ENCODE measurements at places on chromosomes 5 and 9.
A peak's percentile ranks its signal among the peaks of the same experiment; 100 is the strongest.

DNA sequence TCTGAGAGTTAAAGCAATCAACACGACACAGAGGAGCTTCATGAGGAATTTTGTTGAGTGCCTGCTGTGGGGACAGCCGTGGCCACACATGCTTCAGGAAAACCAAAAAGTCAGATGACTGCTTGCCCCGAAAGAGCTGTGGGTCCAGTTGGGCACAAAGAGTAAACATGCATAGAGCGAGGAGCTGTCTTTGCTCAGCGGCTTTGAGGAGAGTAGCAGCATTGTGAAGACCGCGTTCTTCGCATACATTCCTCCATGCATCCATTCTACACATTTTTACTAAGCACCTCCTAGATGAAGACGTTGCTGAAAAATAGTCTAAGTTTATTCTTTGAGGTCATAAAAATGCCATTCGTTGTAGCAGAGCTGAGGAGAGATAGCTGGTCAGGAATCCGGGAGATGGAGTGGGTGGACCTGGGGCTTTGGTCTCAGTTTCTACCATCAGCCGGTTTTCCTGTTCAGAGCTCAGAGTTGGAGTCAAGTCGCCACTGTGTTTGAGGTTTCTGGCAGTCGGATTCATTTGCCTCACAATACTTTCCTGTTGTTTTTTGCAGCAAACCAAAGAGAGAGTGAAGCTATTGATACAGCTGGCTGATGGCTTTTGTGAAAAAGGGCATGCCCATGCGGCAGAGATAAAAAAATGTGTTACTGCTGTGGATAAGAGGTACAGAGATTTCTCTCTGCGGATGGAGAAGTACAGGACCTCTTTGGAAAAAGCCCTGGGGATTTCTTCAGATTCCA is 194.5 kb upstream of the OTULINL start:
- DNase-seq, result no peak

- DNase-seq, result peak; percentile 20
Measured at GRCh38 chr9:133848471-133849109, 110.4 kb upstream of the SARDH start.

DNA sequence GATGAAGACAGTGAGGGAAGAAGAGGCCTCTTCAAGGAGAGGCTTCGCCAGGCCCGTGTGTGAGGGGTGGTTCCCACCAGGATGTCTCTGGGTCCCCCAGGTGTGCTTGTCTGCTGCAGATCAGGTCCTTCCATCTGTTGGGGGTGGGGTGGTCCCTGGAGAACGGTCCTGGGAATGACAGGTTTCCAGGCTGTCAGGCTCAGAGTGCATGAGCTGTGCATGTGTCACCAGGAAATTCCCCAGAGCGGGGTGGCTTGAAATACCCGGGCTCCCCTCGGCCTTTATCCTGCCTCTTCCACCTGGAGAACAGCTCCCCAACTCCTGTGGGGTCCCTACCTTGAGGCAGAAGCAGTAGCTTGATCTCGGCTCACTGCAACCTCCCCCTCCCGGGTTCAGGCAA is 118.8 kb downstream of the GAPVD1 start:
- DNase-seq, result no peak

GRCh38 chr5:150489360-150490295 is 18.3 kb upstream of the NDST1 start:
- no peak for DNase-seq

GRCh38 chr9:113343732-113344231 is 3.7 kb upstream of the WDR31 start:
- peak; percentile 95 for DNase-seq

- DNase-seq, result no peak
Measured at GRCh38 chr5:96729156-96729555, 67.0 kb downstream of the CAST start.

DNA sequence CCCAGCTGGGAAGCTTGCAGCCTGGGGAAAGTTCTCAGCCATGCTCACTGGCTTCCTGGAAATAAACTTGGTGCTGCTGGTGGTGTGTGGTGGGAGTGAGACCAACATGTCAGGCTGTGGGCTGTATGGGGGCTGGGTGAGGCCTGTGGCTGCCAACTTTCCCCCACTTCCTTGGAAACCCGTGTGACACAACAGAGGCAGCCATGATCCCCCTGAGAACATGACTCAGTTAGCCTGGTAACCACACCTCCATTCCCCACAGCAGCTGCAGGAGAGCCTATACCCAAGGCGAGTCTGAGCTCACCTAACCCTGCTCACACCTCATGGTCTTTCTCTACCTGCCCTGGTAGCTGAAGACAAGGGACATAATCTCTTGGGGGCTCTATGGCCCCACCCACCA is 72.7 kb upstream of the RGMB start:
- DNase-seq, result no peak

GRCh38 chr5:2335733-2336515 is 415.6 kb downstream of the IRX2 start:
- no peak for DNase-seq

DNA sequence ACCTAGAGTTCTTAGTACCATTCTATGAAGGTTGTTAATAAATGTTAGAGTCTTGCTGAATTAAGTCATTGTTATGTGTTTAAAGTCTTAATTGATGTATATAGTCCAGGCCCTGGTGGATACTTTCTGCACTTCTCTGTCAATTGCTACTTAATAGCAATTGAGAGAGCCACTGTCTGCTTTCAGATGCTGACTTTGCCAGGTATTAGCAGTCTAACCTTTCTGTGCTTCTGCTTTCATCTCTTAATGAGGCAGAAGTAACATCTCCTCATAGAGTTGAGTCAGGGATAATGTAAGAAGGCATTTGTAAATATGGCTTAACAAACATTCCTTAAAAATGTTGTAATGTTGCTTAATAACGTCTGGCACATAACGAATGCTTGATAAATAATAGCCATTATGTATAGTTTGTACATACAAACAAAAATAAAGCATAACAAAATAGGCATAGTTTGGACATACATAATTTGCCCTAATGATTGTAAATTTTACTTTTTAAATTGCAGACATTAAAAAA is 28.3 kb downstream of the RASGRF2 start:
- DNase-seq, result no peak

DNA sequence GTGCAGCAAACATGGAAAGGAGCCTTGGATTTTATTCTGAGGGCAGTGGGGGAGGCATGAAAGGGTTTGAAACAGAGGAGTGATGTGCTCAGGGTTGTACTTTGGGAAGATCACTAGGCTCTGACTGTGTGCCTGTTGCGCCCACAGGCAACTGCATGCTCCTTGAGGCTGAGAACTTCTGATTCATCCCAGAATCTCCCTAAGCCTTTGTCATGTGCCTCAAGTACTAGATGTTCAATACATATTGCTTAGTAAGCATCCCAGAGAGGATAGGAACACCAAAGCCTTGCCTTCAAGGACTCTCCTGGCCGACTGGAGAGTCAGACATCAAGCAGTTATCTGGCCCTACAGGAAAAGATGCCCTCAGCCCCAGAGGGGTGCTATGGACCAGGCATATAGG is 54.1 kb downstream of the ARHGEF37 start:
- DNase-seq, result no peak

- DNase-seq, result no peak
Measured at GRCh38 chr5:77367741-77368140, 124.4 kb downstream of the WDR41 start.

GRCh38 chr5:157505496-157505895 is 45.5 kb downstream of the NIPAL4 start:
- DNase-seq, result no peak

DNA sequence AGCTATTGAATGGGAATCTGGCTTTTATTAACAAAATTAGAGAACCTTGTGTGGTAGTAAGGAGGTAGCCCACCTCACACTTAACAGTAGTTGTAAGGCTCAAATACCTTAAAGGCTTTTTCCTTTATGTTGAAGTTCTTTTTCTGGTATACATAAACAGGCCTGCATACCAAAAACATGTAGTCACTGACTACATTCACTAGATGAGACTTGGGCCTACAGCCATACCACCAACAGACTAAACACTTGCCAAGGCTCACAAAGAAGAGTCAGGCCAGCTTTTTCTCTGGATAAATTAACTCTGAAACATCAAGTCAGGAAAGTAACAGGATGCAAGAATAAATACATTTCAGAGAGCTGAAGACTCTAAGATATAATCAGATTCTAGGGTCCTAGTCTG is 78.6 kb upstream of the MPDZ start:
- no peak for DNase-seq

GRCh38 chr9:125883565-125884217 is 136.5 kb downstream of the PBX3 start:
- DNase-seq, result no peak

DNA sequence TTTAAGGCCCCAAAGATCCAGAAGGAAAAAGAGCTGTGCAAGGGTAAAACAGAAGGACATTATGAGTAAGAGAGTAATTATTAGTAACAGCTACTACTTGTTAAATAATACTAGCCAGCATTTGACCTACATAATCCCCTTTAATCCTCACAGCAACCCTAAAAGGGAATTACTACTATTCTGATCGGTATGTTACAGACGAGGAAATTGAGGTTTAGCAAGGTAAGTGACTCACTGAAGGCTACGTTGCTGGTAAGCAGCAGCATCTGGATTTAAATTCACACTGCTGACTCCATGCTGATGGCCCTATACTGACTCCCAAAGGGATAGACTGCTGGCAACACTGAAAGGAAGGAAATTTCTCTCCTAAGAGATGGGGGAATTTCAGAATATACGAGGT is 3.7 kb upstream of the FSD1L start:
- peak; percentile 39 for DNase-seq

- DNase-seq, result no peak
Measured at GRCh38 chr5:151130922-151131891, 26.4 kb downstream of the ANXA6 start.

GRCh38 chr5:15914638-15915037 is 265.0 kb downstream of the MARCHF11 start:
- DNase-seq, result no peak

GRCh38 chr9:21852754-21853153 is 50.3 kb downstream of the MTAP start:
- DNase-seq, result no peak

GRCh38 chr9:102700936-102701335 is 294.2 kb upstream of the CYLC2 start:
- DNase-seq, result no peak

DNA sequence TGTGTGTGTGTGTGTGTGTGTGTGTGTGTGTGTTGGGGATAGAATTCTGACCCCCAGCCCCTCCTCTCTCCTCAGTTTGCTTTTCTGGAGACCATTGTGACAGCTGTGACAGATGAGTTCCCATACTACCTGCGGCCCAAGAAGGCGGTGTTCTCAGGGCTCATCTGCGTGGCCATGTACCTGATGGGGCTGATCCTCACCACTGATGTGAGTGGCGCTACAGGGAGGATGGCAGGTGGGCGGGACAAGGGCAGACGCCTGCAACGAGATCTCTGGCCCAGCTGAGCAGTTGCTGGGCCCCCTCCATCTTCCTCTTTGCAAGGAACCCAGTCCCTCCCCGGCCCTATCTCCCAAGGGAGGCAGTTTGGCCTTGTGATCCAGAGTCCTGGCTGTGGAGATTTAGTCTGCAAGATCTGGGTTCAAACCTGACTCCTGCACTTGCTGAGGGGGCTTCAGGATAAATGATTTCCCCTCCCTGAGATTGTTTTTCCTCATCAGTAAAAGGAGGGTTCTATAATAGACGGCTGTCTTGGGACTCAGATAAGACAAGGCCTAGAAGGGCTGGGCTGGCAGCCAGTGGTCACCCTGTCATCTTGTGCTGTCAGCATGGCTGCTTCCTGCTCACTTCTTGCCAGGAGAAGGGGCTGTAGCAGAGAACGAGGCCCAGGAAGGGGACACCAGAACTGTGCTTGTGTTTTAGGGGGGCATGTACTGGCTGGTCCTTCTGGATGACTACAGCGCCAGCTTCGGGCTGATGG is 14.1 kb downstream of the SLC6A7 start:
- no peak for DNase-seq

DNA sequence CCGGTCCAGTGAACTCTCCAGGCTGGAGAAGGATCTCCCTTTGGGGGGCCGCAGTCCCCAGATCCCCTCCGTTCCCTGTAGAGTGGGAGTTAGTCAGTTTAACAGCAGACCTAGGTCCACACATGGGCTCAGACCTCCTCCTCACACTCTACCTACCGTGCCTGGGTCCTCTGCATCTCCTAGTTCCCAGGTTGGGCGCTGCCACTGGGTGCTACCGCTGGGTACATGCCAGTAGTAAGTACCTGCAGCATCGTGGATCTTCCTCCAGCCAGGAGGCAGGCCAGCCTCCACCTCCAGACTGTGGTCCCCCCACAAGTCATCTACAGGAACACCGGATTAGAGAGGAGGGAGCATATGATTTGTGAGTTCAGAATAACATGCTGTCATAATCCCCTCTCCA is 802 bp downstream of the APBB3 start:
- DNase-seq, result peak; percentile 40

GRCh38 chr9:18245911-18246310 is 228.0 kb upstream of the ADAMTSL1 start:
- DNase-seq, result no peak

- DNase-seq, result no peak
Measured at GRCh38 chr9:134053941-134054761, 13.7 kb downstream of the BRD3 start.

DNA sequence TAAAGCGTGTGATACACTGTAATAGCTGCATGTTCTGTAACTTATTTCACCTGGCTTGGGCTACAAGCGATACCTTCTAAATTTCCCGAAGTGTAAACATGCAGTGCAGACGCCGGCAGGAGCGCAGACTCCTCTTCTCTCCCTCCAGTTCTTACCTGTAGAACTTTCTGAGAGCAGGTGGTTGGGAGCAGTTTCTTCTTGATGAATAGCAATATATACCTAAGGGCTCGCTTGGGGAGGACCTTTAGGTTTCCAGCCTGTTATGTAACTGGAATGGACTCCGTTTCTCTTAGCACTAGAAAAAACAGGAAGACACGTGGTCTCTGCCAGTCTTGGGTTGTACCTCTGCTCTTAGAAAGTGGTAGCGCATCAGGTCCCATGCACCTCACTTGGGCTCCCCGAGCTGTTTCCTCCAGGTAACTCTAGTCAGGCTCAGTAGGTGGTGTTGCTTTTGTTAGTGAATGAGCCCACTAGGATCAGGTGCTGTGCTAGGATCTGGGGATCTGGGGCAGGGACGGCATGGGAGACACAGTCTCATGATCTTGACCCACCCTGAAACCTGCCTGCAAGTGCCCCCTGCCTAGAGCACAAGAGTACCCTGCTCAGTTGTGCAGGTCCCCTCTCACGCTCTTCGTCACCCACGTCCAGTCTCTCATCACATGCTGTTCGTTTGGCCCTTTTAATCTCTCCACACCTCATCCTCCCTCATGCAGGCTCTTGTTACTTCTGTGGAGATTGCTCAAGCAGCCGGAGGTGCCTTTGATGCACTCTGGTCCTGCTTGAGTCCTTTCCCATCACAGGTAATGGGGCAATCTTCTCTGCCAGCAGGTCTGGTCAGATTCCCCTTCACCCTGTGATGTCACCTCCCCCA is 2.8 kb downstream of the TENT4A start:
- no peak for DNase-seq

GRCh38 chr5:172059661-172060100 is 53.2 kb upstream of the FBXW11 start:
- no peak for DNase-seq

- DNase-seq, result peak; percentile 71
Measured at GRCh38 chr5:72013766-72014624, 93.3 kb upstream of the MAP1B start.

All from NCI-H524 (cell line).